ENCODE measurements at places on chromosomes 5 and 9. TPM values are rescaled to one million over a fixed set of nuclear protein-coding genes. Genes with fewer than 3 reads are reported as not detected.
A peak's percentile ranks its signal among the peaks of the same experiment; 100 is the strongest.

GRCh38 chr5:154575546-154576428 lies 97.8 kb upstream of the HAND1 start:
- no peak for DNase-seq

DNA sequence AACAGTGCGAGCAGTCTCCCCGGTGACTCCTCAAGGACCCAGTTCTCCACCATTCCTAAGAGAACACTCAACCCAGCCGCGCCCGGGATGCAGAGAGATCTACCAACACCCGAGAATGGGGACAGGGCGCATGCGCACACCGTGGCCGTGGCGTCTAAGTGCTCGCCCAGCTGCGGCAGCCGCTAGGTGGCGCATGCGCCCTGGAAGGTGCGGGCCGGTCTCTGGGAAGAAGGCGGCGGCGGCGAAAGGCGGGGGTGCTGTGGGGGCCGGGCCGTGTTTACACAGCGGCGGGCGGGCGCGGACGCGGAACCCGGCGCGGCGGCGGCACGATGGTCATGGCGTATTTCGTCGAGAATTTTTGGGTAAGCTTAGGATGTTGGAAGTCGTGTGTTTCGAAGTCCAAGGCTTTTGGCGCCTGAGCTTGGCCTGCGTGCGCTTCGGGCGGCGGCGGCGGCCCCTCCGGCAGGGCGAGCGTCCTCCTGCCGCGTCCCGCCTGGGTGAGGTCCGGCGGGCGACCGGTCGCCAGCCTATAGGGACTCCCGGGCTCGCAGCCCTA lies at the start of gene FCHO2:
Gene FCHO2, plus strand, starts transcription at position 274 of the 556 bp plus-strand sequence. Its CDS starts 56 bp downstream, at position 330.
- peak; percentile 90 for DNase-seq

- DNase-seq, result no peak
These were observed 10.3 kb upstream of the NME5 start for GRCh38 chr5:138149530-138149929.

DNA sequence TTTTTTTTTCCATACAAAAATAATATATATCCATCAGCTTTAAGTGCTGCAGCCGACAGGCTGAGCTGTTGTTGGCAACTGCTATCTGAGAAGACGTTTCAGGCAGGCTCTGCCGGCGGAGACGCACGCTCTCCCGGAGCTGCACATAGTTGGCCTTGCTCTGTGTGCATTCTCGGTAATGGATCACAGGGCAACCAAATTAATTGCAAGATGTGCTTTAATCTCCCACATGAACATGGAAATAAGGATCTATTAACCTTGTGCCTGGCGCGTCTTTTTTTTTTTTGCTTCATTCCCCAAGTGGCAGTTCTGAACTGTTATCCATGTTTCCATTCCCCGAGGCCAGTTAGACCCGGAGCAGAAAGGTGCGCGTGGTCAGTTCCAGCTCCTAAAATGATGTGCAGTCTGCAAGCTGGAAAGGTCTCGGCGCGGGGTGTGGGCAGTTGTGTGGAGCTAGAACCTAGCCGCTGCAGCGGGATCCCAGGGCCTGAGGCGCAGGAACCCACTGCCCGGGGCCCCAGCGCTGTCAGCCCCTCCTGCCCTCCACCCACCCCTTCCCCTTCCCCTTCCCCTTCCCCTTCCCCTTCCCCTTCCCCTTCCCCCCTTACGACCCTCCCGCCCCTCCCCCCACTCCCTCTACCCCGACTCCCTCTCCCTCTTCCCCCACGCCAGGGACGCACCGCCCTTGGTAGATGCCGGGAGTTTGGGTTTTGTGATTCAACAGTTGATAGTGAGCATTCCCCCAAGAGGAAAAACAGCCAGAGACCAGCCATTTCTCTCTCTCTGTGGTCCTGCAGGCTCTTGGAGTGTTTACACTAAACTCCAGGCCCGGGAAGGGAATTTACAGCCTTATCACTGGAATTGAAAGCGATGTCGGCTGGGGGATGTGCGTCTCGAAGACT lies 137.8 kb downstream of the CEP120 start:
- no peak for DNase-seq

GRCh38 chr9:22682961-22683699 lies 236.5 kb downstream of the DMRTA1 start:
- DNase-seq, result peak; percentile 1

The GLE1 gene
- 21.6 TPM for total RNA-seq

The WDR41 gene
- total RNA-seq, result 87.2 TPM

The GHR gene
- 1.6 TPM for total RNA-seq

The FBP1 gene
- not detected for total RNA-seq
